Fibroblast of skin of left quadriceps (primary cell): ENCODE measurements at places on chromosomes 5 and 9.
A peak's percentile ranks its signal among the peaks of the same experiment; 100 is the strongest.

- DNase-seq, result no peak
These were observed 247.0 kb downstream of the YTHDC2 start for GRCh38 chr5:113760486-113760885.

DNA sequence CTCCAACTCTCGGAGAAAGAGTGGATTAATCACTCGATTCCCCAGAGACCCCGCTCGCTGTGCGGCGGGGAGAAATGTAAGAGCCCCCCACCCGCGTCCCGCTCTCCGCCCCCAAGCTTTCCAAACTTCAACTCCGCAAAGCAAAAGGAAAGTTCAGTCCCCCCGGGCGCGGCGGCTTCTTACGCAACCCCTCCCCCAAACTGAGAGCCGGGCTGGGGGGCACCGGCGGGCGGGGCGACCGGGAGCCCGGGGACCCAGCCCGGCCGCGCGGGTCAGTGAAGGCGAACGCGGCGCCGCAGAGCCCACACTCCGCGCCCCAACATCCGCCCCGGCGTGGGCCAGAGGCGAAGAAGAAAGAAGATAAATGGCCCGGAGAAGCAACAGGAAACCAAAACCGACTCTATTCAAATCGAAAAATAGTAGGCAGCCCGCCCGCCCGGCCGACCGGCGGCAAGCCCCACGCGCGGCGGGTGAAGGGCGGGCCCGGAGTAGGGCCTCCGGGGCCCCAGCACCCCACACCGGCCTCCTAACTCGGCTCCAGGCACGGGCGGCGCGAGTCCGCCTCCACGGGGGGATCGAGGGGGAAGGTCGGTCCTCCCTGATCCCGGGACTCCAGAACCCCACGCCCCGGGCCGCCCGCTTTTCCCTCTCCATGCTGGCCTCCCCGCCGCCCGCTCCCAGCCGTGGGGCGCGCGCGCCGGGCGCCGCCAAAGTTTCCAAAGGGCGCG, 720 bp downstream of the NOTCH1 start:
- no peak for DNase-seq

DNA sequence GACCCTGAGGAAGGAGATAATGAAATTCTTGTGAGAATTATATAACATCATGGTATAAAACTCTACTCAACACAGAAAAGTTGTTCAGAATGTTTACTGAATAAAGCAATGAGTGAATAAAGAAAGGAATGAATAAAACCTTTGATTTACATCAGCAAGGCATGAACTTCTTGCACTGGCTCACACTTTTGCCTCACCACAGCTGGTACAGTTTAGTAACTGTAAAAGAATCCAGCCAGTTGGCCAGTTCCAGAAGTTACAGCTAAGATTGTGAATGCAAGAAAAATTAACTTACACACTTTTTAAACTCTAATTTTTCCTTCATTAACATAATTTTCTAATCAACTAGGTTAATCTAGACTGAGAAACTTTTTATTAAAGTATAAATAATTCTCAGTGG, 490.9 kb downstream of the NFIB start:
- DNase-seq, result no peak

GRCh38 chr9:127181595-127182190, 59.3 kb upstream of the ANGPTL2 start:
- no peak for DNase-seq

- no peak for DNase-seq
These were observed 338.9 kb downstream of the CDH12 start for GRCh38 chr5:22514231-22514630.

- no peak for DNase-seq
These were observed 47.0 kb upstream of the EGFLAM start for GRCh38 chr5:38211354-38211710.

DNA sequence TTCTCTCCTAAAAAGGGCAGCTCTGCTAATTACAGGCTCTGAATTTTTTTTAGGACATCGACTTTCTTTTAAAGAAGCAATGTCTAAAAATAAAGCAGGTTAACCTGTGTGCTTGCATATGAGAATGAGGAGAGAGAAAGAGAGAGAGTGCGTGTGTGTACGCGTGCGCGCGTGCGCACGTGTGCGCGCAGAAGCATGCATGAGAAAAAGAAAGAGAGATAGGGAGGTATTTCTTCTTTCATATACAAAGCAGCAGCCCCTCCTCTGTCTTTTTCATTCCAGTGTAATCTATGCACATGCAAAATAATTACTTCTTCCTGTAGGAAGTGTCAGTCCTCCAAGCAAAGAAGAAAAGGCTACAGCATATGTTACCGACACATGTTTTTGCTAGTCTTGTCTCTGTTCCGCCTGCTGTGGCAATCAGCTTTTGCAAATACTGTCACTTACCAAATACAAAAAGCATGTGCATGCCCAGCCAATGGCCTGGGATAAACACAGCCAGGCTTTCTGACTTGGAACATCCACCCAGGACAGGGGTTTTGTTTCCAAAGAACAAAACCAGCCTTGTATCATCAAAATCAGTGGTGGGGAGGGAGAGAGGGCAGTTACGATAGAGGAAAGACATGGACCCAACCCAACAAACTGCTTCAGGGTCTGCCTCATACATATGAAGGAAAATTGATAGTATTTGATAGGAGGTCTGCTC, 252.3 kb upstream of the SLC24A2 start:
- DNase-seq, result no peak

- no peak for DNase-seq
These were observed 224.5 kb upstream of the CDH6 start for GRCh38 chr5:30968971-30969370.

GRCh38 chr9:87592554-87593358, 95.1 kb downstream of the DAPK1 start:
- no peak for DNase-seq

- peak; percentile 76 for DNase-seq
These were observed 255.7 kb downstream of the ENC1 start for GRCh38 chr5:74384851-74385250.

DNA sequence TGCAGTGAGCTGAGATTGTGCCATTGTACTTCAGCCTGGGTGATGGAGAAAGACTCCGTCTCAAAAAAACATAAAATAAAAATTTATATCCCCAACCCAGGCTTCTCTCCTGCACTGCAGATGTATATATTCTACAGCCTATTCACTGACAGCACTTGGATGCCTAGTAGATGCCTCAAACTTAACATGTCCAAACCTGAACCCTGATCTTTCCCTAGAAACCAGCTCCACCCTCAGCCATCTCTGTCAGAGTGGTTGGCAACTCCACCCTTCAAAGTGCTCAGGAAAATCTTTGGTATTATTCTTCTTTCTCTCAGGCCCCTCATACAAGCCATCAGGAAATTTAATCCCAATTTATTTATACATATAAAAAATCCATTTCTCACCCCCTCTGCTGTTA, 36.9 kb upstream of the TXN start:
- DNase-seq, result no peak

- no peak for DNase-seq
These were observed 76.2 kb upstream of the LRRTM2 start for GRCh38 chr5:138951091-138951985.

DNA sequence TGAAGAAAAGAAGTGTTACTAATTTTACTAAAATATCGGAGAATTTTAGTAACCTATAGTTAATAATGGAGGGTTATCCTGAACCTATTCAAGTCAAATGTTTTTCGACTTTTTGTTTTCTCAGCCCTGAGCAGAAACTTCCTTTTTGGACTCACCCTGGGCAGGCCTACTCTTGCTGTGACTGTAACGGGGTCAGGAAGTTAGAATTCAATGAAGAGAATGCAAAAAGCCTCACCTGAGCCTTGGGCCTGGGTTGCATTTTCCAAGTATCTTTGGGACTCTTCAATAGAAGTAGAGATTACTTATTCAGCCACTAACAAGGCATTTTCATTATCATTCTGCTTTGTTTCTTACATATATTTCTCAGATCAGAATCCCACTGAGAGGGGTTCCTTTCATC, 405.3 kb downstream of the TLR4 start:
- DNase-seq, result no peak

- DNase-seq, result no peak
These were observed 35.9 kb upstream of the POC5 start for GRCh38 chr5:75753182-75753581.

- DNase-seq, result peak; percentile 58
These were observed 497.2 kb downstream of the MAT2B start for GRCh38 chr5:164002628-164003027.

GRCh38 chr5:83927140-83927733, 206.6 kb upstream of the HAPLN1 start:
- peak; percentile 63 for DNase-seq

- no peak for DNase-seq
These were observed 9.5 kb downstream of the CEP78 start for GRCh38 chr9:78245401-78245800.

- DNase-seq, result no peak
These were observed 711 bp downstream of the PGGT1B start for GRCh38 chr5:115262011-115262320.

DNA sequence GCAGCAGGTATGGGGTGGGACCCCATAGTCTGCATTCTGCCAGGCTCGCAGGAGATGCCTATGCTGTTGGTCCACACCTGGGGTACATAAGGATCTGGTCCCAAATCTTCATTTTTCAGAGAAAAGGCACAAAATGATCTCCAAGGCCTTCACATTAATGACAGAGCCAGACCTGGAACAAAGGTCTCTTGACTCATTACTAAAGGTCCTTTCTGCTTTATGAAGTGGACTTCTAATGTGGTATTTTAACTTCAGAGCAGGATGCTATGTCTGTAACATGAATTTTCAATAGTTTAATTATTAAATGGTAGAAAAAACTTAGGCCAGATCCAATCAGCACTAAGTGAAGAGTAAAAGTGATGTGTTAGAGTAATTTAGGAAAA, 38.0 kb downstream of the DMGDH start:
- DNase-seq, result no peak

DNA sequence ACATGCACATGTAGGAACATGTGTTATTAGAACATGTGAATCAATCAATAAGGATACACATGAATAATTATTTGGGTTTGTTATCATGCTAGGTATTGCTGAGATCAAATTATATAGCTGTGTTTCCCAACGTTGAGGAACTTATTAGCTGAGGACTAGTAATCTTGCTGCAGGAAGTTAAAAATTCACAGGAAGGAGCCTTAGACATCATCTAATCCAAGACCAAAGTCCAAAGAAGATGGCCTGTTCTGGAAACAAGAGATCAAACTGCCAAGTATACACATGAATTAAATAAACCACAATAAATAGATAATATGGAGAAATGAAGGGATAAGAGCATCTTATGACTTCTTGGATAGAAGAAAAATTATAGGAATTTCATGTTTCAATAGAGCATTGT, 19.9 kb downstream of the POU5F2 start:
- no peak for DNase-seq

- no peak for DNase-seq
These were observed 89.9 kb downstream of the PAM start for GRCh38 chr5:102845041-102845440.

DNA sequence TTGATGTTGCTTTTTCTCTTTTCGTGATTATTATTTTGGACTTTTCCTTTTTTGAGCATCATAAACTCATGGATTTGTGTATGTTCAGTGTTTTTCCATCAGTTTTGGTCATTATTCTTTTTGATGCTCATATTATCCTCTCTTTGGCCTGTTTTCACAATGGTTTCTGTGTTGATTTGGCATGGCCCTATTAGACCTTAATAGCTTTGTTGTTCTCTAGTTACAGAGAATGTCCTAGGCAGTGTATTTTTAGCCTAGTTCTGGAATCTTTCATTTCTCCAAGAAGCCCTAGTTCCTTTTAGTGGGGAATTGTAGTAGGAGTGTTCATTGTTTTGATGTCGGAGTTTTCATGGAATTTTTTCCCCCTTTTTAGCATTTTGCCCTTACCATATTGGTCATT, 41.3 kb upstream of the ROPN1L start:
- no peak for DNase-seq

DNA sequence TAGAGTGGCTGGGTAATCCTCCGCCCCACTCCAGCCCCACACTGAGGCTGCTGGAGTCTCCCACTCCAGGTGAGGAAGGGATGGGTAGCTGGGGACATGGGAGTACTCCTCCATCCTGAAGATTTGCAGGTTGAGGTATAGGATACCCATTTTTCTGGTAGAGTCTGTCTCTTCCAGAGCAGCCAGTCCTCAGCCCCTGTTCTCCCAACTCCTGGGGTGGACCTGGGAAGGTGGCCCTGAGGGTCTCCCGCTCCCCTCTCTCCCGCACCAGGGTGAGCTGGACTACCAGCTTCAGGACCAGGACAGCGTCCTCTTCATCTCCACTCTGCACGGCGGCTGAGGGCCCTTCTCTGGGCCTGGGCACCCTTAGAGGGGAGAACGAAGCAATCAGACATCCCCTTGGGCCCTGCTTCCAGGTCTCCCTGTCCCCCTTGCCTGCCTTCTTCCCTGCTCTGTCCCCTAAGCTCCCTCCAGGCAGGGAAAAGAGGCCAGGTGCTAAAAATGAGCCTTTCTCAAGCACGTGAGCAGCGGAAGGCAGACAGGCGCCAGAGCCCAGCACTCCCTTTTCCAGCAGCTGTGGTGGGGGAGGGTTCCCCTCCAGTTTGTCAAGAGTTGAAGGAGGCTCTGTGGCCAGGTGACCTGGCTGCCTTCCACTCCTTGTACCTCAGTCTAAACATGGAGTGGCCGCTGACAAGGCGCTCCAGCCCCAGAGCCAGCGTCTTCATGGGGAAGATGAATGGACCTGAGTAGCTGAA, 18.4 kb downstream of the URM1 start:
- no peak for DNase-seq

DNA sequence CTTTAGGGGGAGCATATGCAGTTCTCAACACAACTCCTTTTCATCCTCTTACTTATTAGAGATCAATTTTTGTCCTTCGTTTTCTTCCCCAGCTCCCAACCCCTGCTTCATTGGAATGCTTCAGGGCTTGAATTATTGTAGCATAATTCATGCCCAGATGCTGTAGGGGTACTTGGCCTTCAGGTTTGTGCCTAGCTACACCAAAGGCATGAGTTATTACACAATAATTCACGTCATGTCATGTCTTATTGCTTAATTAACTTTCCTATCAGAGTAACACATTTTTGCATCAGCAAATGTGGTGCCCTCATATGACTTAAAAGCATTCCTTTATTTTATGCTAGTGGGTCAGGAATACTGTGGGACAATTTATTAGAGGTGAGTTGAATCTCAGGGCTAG, 507.2 kb downstream of the NFIB start:
- no peak for DNase-seq

DNA sequence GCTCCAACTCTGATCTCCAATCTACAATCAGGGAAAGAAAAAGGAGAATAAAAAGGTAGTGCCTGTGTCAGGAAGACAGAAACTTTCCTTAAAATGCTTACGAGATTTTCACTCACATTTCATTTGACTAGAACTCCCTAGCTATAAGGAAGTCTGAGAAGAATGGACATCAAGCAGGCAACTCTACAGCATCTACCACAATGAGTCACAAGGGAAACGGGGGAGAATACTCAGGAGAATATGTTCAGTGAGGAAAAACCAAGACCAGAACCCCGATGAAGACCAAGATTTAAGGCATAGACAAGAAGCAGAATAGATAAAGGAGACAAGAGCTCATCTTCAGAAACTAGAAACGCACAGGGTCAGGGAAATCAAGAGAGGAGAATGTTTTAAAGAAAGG, 9.0 kb upstream of the SETD9 start:
- peak; percentile 15 for DNase-seq
